PC-9 (cell line): ENCODE measurements at places on chromosomes 6 and 20. TPM values are rescaled to one million over a fixed set of nuclear protein-coding genes. Genes with fewer than 3 reads are reported as not detected.

Gene MSH5
- total RNA-seq = 50.0 and 68.8 TPM in 2 replicates

GRCh38 chr20:2254333-2254732 is 41.5 kb upstream of the TGM3 start:
- DNase-seq = no peak

Gene BIRC7
- total RNA-seq = 0.58 TPM in 1 of 2 replicates, not detected in the other

Gene PTCHD4
- total RNA-seq = 0.15 TPM in 1 of 2 replicates, not detected in the other

Gene NKX2-4
- not detected in 2 replicates for total RNA-seq

DNA sequence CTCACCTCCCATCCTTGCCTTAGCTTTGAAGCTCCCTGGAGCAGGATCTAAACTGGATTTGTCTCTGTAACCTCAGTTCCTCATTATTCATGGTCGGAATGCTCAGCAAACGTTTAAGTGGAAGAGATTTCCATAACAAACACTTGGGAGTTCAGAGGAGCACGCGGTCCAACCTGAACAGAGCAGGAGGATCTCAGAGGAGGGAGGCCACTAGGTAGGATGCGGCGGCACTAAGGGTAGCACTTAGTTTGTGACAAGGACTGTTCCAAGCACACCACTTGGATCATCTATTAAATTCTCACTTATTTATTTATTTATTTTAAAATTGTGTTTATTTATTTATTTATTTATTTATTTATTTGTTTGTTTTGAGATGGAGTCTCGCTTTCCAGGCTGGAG is 13.3 kb upstream of the CCN5 start:
- DNase-seq = no peak

GRCh38 chr6:75180864-75181263 is 25.0 kb downstream of the COL12A1 start:
- DNase-seq = no peak

- no peak for DNase-seq
Measured at GRCh38 chr20:63602321-63602720, 24.6 kb downstream of the GMEB2 start.
